Stimulated activated CD4-positive, alpha-beta T cell treated with anti-CD3 and anti-CD28 coated beads, Interleukin-4, amount 100 ng/mL, for 1 hour (primary cell): ENCODE measurements at places on chromosomes 4 and X.

- DNase-seq: no peak
These were observed 5.6 kb downstream of the PDE5A start for GRCh38 chr4:119623025-119623424.

GRCh38 chr4:1593881-1594345 lies 90.2 kb downstream of the FAM53A start:
- no peak for DNase-seq

- no peak for DNase-seq
These were observed 7.4 kb downstream of the HTT-AS start for GRCh38 chr4:3066836-3067400.

GRCh38 chrX:40148385-40149285 lies 50.9 kb upstream of the BCOR start:
- no peak for DNase-seq

GRCh38 chr4:8539661-8540060 lies 40.5 kb upstream of the GPR78 start:
- peak; percentile 12 for DNase-seq

DNA sequence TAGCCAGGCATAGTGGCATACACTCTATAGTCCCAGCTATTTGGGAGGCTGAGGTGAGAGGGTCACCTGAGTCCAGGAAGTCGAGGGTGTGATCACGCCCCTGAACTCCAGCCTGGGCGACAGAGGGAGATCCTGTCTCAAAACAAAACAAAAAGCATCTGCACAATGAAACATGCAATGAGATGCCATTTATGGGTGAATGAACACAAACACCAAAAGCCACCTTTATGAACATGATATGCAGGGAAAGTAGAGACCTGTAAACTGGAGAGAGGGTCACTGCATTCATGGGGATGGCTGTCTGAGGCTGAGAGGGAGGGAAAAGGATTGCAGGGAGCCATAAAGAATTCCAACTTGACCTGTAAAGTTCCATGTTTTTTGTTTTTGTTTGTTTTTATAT lies 70.7 kb downstream of the EVC start:
- DNase-seq: no peak

- DNase-seq: no peak
These were observed 336.2 kb upstream of the PPARGC1A start for GRCh38 chr4:24226023-24226422.

- no peak for DNase-seq
These were observed 96.7 kb downstream of the NR3C2 start for GRCh38 chr4:148345509-148345908.

DNA sequence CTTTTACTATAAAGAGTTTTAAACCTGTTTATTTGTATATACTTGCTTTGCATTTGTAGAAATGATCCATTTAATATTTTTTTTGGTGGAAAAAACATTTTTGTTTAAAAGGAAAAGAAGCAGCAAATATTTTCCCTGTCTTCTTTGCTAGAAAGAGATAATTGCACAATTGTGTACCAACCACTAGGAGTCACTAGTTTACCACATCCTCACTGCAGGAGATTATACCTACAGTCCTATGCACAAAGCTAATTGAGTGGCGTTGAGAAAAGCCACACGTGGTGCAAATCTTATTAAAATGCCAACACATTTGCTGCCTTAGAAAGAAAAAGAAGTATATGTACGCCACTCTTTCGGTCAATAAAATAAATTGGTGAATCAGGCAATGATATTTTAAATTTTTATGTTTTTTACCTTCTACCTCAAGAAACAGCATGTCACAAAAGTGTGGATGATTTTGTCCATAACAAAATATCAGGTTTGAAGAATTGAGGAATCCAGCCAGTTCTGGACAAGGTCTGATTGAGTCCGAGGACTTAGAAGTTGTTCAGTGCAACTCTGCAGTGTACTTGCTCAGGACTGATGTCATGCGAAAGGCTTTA lies 102.9 kb downstream of the GRXCR1 start:
- DNase-seq: no peak

DNA sequence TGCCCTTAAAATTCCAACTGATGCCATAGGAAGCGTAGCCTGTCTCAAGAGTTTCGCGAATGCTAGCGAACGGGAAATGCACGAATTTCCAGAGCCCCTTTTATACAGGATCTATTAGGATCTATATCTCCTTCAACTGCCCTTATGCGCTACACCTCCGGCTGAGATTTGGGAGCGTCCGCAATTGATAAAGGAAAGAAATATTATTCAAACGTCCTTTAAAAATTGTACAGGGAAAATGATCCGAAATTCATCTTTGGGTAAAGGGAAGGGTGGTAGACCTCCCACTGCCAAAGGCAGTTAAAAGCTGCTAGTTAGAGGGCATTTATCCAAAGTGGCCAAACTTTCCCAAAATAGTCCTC lies 609 bp downstream of the NR3C2 start:
- no peak for DNase-seq

DNA sequence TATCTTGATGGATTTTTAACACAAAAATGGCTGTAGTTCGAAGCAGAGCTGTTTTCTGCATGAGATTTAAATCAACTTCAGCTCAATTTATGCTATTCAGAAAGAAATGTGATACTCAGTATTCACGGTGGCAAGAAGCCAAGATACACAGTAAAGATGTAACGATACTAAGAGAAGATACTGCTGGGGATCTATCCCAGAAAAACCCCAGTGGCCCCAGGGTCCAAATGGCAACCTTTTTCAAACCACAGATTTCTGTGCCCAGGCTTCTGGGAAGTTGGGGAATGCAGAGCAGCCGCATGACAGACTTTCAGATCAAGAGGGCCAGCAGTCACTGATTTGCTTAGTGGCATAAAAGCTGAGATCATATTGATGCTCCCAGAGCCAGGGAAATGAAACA lies 353.9 kb downstream of the AFF2 start:
- DNase-seq: no peak

- no peak for DNase-seq
These were observed 525.4 kb upstream of the HS3ST1 start for GRCh38 chr4:11954093-11954492.
